ENCODE measurements at places on chromosomes 2 and 18. TPM values are rescaled to one million over a fixed set of nuclear protein-coding genes. Genes with fewer than 3 reads are reported as not detected.

DNA sequence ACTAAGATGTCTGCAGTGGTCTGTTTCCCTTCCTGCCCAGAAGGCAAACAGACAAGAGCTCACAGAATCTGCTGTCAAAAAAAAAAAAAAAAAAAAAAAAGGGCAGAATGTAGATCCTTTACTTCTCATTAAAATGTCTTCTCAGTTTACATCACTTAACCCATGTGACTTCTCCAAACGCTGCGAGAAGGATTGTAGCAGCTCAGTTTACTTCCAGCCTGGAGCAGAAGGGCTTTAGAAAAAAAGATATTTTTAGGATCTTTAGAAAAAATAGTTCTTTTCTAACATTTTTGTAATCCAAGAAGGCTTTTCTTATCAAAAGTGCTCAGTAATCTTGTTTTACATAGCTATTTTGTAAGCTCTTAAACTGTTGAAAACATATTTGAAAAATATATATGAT is 425.4 kb downstream of the CNTNAP5 start:
- no peak for DNase-seq

GRCh38 chr18:58639751-58640427 is 11.0 kb upstream of the ALPK2 start:
- no peak for DNase-seq

DNA sequence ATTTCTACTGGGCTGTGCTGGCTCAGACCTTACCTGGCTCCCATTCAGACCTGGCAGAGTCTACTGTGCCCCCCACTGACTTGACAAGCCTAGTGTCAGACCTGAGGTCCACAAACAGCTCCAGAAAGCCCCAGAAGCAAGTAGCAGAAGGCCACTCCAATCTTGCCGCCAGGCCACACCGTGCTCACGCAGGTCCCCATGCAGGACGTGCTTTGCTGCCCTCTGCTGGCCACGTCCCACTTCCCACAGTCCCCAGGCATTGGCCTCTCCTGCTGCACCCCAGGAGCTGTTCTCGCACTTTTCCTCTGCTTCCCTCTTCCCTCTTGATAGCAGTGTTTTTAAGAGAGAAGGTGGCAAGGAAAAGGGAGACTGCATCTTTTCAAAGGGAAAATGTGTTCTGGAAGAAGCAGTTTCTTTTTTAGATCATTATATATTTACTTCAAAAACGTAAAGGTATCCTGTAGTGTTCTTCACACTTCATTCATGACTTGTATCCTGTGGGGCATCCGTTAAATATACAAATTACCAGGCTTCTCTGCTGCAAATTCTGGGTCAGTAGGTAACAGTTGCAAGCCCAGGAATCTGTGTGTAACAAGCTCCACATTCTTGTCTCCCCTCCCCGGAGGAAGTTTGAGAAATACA is 81.4 kb upstream of the PAPOLG start:
- DNase-seq, result peak; percentile 86

Gene DYNAP
- not detected for total RNA-seq

Data from SK-MEL-5 (cell line).